ENCODE measurements at places on chromosomes 7 and 10. TPM values are rescaled to one million over a fixed set of nuclear protein-coding genes. Genes with fewer than 3 reads are reported as not detected.

The PRLHR gene
- total RNA-seq = not detected

The TRPV5 gene
- total RNA-seq = not detected

The KBTBD2 gene
- 13.3 TPM for total RNA-seq

DNA sequence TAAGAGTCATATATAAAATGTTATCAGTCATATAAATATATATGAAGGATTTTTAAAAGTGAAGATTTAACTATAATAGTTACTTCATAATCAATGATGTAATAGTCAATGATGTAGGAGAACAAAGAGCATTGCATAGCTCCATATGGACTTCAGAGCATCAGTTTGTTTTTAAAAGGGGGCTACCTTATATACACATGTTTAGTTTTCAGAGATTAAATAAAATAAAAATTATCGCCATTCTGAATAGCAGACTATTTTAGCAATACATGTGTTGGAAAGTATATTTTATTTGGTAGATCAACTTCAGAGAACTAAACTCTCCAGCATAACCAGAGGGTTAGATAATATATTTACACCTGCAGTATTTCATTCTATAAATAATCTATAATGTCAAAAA is 29.1 kb upstream of the EPC1 start:
- H3K36me3 ChIP-seq = no peaks in the 10 kb centered on the region
- H3K4me3 ChIP-seq = peak overlapping the region; percentile 59
- DNase-seq = no peak
- H3K27me3 ChIP-seq = no peaks in the 10 kb centered on the region

GRCh38 chr10:59366290-59366689 is 3.9 kb upstream of the FAM13C start:
- no peak overlapping the region for H3K27ac ChIP-seq
- H3K27me3 ChIP-seq = no peaks in the 10 kb centered on the region
- no peaks in the 10 kb centered on the region for H3K36me3 ChIP-seq
- no peaks in the 10 kb centered on the region for H3K4me1 ChIP-seq
- no peak overlapping the region for H3K4me3 ChIP-seq
- DNase-seq = no peak

- H3K4me3 ChIP-seq = no peak overlapping the region
- no peak overlapping the region for H3K27ac ChIP-seq
- DNase-seq = no peak
- H3K27me3 ChIP-seq = no peaks in the 10 kb centered on the region
Measured at GRCh38 chr7:27071622-27072390, 24.0 kb downstream of the HOXA1 start.

GRCh38 chr10:3442451-3442990 is 269.9 kb upstream of the PITRM1 start:
- H3K27ac ChIP-seq = no peak overlapping the region
- no peaks in the 10 kb centered on the region for H3K4me1 ChIP-seq
- no peak for DNase-seq
- H3K36me3 ChIP-seq = no peaks in the 10 kb centered on the region
- no peak overlapping the region for H3K4me3 ChIP-seq

DNA sequence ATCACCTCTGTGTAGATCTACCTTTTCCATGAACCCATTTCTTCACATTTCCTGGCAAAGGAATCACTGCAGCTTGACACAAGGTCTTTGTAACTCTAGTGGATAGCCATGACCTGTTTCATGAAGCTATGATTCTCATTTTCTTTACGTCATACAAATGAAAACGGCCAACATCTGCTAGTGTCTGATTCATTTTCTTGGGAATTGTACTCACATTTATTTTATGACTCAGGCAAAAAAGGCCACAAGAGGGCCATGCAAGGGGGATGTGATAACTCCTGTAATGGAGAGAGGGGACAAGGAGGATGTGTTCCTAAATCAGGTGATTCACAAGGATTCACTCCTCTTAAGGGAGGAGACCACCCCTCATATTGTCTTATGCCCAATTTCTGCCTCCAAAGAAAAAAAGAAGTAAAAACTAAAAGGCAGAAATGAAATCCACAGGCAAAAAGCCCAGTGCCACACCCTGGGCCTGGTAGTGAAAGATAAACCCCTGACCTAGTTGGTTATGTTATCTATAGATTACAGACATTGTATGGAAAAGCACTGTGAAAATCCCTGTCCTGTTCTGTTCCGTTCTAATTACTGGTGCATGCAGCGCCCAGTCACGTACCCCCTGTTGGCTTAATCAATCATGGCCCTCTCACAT is 249.9 kb downstream of the IPMK start:
- no peaks in the 10 kb centered on the region for H3K4me1 ChIP-seq
- no peak overlapping the region for H3K4me3 ChIP-seq
- H3K27me3 ChIP-seq = no peaks in the 10 kb centered on the region
- no peak for DNase-seq

All from prostate gland (tissue), 2 donors.